ENCODE measurements at places on chromosomes 12 and 14. TPM values are rescaled to one million over a fixed set of nuclear protein-coding genes. Genes with fewer than 3 reads are reported as not detected.
A peak's percentile ranks its signal among the peaks of the same experiment; 100 is the strongest.

GRCh38 chr14:65910108-65910786 lies 497.7 kb downstream of the FUT8 start:
- DNase-seq: peak; percentile 70

DNA sequence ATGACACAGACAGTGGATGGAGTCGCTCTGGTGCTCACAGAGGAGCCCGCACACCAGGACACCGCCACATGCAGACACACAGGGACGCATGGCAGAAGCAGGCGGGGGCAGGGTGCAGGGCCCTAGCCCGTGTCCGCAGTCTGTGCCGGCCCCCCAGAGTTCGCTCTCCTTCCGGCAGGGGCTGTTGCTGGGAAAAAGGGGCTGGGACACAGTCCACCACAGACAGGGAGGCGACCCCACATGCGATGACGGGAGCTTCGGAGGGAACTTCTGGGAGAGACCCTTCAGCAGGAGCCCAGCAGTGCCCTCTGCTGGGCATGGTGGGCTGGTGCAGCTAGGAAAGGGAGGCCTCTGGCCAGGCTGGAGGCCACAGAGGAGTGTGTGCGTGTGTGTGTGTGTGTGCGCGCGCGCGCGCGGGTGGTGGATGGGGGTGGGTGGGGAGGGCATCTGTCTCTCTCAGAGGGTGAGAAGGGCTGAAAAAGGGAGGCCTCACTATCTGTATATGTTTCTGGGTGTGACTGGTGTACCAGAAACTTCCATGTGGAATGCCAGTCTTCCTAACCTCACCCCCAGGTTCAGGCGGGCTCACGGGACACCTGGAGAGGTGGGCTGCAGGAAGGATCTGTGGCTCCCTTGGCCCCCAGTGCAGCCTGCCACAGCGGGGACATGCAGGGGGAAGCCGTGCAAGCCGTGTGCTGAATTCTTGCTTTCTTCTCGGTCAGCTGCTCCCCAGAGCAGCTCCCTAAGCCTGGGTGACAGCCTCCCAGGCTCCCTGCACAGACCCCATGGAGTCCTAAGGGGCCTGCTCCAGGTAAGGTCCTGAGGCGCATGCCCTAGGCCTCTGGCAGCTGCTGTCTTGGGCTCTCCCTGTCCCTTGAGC lies 60.7 kb downstream of the PLEKHG3 start:
- DNase-seq: peak; percentile 69

DNA sequence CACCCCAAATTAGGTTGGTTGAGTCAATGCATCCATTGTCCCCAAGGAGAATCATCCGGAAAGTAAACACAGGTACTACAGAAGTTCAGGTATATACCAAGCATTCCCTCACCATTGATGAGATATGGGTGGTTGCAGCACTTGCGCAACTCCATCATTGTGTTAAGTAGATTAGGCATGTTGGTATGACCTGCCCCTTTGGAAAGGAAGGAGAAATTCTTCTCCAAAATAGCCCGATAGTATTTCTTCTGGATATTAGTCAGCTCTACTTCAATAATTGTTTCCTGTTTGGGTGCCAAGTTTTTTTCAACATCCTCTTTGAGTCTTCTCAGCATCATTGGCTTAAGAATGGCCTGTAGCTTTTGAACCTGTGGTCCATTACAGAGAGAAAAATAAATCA lies 21.3 kb upstream of the SUPT16H start:
- peak; percentile 11 for DNase-seq

CFAP54 gene
- 5.3 TPM for total RNA-seq

ANKRD52 gene
- total RNA-seq: 18.8 TPM

DNA sequence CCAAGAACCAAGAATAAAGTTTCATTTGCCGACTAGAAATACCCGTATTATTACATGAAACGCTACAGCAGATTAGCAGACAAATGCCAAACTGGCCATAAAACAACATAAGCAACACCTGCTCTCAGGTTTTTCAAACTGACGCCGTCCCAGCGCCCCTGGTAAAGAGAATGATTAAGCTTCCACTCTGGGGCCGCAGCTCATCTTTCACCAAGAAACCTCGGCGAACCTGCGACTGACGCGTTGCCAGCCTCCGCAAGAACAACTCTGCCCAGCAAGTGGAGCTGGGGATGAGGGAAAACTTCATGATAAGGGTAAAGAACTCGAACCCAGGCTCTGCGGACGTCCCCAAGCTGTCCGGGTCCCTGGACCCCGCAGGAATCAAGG lies 530 bp downstream of the ARL1 start:
- no peak for DNase-seq

- no peak for DNase-seq
These were observed 5.7 kb upstream of the CTDSP2 start for GRCh38 chr12:57852200-57852599.

DNA sequence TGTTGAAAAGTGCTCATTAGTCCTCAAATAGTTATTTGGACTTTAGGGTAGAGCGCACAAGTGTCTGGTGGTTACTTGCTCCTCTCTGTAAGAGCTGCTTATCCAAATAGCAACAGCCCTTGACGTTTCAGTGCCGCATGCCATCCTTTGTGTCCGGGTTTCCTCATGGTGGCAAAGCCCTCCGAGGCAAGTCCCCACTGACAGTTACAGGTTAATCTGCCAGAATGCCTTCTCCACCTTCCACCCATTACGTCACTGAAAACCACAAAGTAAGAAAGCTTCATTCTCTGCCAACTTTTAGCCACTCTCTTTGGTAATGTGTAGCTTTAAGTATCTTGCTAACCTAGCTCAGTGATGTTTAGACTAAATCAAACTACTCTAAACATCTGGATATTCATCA lies 78.6 kb downstream of the POLR3B start:
- no peak for DNase-seq

GRCh38 chr12:101021442-101021841 lies 188.6 kb downstream of the SLC5A8 start:
- no peak for DNase-seq

SYCP3 gene
- total RNA-seq: not detected

PLEKHG7 gene
- total RNA-seq: not detected

DNA sequence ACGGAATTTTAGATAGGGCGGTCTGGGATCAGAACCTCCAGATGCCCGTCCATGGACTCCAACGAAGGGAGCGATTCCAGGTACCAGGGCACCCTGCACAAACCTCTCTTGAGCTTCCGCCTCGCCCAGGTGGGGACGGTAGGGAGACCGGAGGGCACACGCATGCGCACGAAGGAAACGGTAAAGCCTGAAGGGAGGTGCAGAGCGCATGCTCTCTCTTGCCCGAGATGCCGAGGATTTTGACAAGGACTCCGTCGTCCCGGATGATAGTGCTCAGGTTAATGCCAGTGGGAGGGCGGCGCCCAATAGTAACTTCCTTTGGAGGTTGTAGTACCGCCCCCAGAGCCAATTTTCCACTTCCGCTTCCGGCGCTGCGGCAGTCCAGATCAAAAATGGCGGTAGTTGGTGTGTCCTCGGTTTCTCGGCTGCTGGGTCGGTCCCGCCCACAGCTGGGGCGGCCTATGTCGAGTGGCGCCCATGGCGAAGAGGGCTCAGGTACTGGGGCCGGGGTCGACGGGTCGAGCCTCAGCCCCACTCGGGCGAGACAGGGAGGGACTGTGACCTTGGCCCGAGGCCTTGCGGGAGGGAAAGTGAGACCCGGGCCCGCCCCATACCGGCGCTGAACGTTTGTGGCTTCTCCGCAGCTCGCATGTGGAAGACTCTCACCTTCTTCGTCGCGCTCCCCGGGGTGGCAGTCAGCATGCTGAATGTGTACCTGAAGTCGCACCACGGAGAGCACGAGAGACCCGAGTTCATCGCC lies at the start of gene COX6A1:
Gene COX6A1 (plus strand): TSS at position 379 of the 760 bp plus-strand sequence. CDS start 14 bp downstream, at position 393.
- peak; percentile 95 for DNase-seq

GRCh38 chr12:28578361-28578760 lies 388.1 kb downstream of the CCDC91 start:
- DNase-seq: no peak

DNA sequence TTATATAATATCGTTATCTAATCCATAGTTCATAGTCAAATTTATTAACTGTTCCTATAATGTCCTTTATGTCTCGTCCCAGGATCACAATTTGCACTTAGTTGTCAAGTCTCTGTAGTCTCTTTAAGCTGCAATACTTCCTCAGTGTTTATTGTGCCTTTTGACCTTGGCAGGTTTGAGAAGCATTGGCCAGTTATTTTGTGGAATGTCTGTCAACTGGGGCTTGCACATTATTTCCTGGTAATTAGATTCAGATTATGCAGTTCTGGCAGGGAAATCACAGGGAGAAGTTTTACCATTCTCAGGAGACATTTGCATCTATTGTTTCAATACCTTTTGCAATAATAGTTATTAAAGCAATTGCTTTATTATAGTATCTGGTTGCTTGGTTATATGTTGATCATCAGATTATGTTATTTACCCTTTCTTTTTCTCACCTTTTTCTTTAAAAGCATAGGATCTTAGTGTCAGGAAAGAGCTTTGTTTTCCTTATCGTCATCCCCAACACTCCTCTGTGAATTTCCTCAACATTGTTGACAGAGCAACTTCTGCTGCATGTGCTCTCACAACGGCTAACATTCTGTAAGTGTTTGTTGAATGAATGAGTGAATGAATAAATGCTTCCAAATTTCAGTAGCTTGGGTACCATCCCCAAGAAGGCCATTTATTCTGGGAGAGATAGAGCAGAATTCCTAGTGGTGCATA lies 3.7 kb upstream of the ART4 start:
- no peak for DNase-seq

GPR84 gene
- total RNA-seq: not detected

DNA sequence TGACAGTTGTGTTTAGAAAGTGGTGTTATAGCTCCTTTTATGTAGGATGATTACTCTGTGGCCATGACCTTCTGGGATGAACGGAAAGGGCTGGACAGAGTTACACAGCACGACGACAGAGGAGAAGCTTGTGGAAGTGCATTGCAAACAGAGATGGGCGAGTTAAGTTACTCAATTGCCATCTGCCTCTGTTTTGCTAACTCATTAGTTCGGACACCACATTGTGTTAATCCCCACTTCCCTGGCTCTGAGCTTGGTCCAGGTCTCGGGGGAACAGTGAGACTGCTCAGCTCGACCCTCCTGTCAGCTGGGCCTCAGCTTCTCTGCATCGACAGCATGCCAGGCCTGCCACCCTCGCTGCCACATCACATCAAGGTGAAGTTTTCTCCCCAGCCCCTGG lies 408.0 kb downstream of the ZFP36L1 start:
- no peak for DNase-seq

DTD2 gene
- 49.8 TPM for total RNA-seq

TRAFD1 gene
- total RNA-seq: 20.0 TPM

All from HT1080 (cell line).